ENCODE measurements at places on chromosomes 1 and 21.

DNA sequence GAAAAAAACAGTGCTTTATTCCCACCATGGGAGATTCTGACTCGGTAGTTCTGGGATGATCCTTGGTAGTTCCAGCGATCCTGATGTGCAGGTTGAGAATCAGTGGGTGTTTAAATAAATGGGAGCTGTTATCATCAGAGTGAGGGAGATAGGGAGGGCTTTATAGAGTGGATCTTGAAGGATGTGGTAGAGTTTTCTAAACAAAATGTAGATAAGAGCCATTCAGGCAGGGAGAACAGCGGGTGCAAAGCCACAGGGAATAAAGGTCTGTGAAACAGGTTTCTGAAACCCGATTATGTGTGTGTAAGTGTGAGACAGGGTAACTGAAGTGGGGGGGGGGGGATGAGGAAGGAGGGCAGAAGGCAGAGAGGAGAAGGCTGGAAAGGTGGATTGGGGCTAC is 75.8 kb upstream of the ADAR start:
- no peak for DNase-seq

- no peak for DNase-seq
These were observed at the start of gene PCSK9 for GRCh38 chr1:55039342-55040082. TSS of gene PCSK9 (plus strand) at chr1:55039548. CDS start at chr1:55039838, 290 bp downstream.

GRCh38 chr1:3530926-3531818 is 76.7 kb downstream of the ARHGEF16 start:
- DNase-seq, result no peak

GRCh38 chr1:56533197-56533596 is 46.2 kb downstream of the PLPP3 start:
- no peak for DNase-seq

DNA sequence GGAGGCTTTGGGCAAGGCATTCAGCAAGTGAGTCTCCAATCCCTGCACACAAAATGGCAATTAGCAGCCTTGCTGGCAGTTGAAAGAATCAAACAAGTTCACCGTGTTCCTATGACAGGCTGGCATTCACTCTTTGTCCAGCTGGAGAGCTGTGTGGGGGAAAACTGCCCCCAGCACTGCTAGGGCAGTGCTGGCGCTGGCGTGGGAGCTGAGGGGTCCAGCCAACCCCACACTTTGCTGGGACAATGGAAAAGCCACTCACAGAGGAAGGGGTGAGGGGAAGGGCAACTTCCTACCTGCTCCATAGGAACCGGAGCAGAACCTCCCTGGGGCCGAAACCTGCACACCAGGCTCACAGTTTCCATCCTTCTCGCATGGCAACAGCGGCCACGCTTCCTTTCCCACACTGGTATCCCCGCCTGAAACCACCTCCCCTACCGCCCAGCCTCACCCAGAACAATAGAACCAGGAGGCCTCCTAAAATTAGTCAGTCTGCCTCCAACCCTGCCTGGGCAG is 26.7 kb upstream of the KCNN3 start:
- no peak for DNase-seq

DNA sequence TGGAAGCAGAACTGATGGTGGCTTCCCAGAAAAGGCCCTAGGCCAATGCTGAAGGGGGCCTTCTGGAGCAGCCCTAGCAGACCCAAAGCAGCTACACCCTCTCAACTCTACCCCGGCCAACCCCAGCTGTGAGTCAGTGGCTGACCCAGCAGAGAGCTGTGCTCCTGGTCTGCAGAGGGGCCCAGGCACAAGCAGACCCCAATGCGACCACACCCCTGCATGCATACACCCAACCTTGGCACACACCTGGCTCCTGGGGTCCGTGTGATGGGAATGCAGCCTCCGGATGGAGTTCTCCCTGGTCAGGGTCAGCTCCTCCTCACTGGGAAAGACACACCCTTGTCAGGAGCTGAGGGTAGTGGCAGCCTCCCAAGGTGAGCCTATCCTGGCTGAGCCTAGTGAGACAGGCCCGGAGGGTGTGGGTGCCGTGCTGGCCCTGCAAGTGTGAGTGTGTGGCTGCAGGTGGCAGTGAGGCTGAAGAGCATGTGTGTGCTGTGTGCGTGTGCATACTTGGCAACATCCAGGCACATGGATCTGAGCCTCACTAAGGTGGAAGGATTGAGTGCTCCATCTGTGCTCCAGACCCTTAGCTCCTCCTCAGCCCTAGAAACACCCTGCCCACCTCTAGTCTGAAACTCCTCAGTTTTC is 3.9 kb upstream of the ARHGAP30 start:
- no peak for DNase-seq

DNA sequence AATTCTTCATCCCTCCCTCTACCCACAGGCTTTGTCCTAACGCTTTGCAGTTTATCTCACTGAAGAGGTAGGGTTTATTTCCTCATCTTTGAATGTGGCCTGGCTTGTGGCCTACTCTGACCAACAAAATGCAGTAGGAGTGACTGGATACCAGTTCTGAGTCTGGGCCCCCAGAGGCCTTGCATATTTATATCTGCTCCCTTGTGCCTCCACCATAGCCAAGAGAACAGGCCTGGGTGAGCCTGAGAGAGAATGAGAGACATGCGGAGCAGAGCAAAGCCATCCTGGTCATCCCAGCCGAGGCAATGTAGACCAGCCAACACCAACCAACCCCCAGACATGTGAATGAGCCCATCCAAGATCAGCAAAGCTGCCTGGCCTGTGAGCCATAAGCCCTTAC is 30.3 kb downstream of the SMIM12 start:
- no peak for DNase-seq
